ENCODE measurements at places on chromosomes 3 and 15. TPM values are rescaled to one million over a fixed set of nuclear protein-coding genes. Genes with fewer than 3 reads are reported as not detected.

DNA sequence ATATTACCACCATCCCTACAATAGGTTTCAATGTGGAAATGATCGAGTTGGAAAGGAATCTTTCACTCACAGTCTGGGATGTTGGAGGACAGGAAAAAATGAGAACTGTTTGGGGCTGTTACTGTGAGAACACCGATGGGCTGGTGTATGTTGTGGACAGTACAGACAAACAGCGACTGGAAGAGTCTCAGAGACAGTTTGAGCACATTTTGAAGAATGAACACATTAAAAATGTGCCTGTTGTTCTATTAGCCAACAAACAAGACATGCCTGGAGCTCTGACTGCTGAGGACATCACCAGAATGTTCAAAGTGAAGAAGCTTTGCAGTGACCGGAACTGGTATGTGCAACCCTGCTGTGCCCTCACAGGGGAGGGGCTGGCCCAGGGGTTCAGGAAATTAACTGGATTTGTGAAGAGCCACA is 510 bp downstream of the ARL14 start:
- DNase-seq, result no peak

Gene ALDH1A2
- not detected for total RNA-seq

DNA sequence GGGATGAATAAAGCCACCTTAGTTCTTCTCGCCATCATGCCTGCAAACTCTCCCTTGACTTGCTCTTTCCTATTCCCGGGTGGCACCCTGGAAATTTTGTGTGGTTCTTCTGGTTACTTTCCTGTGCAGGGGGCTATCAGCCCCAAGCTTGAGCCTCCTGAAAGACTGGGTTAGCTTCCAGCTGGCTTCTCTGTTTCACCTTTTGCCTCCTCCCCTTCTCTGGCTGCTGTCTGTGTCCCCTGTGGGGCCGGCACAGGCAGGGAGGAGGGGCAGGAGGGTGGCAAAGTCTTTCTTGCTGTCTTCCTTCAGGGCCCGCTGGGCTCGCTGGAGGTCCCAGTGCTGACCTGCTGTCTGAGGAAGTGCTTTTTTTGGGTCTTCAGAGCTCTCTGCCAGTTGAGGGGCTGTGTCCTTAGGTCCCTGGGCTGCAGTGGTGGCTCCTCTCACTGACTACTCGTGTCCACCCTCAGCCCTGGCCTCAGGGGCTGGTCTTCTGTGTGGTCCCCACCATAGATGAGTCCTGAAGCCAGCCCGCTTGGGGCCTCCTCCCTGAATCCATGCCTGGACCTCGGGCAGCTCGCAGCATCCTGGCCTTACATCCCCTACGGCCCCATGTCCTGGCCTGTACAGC is 196.5 kb downstream of the KLF13 start:
- DNase-seq, result no peak

GRCh38 chr15:39887832-39888231 is 32.2 kb downstream of the GPR176 start:
- no peak for DNase-seq

Gene PROS1
- total RNA-seq, result 0.81 TPM

DNA sequence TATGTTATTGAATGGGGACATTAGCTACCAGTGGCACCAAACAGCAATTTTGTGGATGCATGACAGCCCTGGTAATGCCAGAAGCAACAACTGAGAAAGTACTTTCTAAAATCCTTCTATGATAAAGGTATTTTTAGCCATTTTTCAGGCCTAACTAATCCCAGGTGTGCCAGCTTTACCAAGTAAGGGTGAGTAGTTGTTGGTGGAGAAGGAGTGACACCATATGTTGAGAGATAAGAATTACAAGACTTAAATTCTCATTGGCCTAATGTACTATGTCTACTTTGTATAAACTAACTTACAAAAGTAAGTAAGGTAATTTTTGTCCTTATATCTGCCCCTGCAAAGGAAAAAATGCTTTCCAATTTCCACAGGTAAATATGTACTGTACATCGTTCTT is 4.1 kb upstream of the COX17 start:
- DNase-seq, result no peak

Gene STARD5
- total RNA-seq, result 6.6 TPM

GRCh38 chr3:37024092-37024491 is 30.8 kb downstream of the MLH1 start:
- peak; percentile 15 for DNase-seq

DNA sequence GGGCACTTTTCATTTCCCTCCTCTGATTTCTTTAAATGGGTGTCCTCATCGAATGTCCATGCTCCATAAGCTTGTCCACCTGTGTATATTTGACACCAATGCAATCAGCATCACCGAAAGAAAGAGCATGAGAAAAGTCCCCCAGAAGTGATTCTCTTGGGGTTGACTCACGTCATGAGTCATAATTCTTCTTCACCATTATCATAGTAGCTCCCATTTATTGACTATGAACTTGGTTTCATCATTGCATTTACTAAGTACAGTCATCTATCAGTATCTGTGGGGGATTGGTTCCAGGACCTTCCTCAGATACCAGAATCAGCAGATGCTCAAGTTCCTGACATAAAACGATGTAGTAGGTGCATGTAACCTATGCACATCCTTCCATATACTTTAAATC is 372.5 kb upstream of the CFAP20DC start:
- DNase-seq, result no peak

DNA sequence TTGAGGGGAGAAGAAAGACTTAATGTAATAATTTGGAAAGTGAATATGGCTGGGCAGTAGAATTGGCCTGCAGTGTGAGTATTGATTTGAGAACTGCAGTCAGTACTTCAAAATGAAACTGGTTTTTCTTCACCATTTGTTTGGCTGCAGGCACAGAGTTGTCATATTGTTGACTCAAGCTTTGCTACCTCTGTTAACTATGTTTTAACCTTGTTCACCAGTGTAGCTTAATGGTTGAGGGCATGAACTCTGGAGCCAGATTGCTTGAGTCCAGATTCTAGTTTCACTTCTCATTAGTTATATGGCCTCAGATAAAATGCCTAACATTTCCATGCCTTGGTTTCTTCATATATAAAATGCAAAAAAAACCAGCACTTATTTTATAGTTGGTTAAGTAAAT is 64.1 kb downstream of the CFAP44 start:
- no peak for DNase-seq

DNA sequence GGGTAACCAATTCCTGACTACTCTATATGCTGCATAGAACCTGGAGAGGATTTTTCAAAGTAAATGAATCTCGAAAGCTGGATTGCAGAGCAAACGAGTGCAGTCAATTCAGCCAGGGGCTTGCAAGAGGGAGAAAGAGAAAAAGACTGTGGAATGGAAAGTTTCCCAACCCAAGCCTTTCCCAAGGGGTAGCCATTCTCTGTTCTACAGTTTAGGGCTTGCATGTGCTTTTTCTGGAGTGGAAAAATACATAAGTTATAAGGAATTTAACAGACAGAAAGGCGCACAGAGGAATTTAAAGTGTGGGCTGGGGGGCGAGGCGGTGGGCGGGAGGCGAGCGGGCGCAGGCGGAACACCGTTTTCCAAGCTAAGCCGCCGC is 511 bp upstream of the RARB start:
- DNase-seq, result no peak
